Mesothelial cell of epicardium (in vitro differentiated cells): ENCODE measurements at places on chromosomes 16 and 17.

GRCh38 chr17:5784791-5785190, 200.5 kb upstream of the NLRP1 start:
- H3K27ac ChIP-seq, result no peak overlapping the region
- H3K4me1 ChIP-seq, result no peaks in the 10 kb centered on the region
- DNase-seq, result no peak

- H3K4me1 ChIP-seq, result no peaks in the 10 kb centered on the region
- H3K4me3 ChIP-seq, result no peak overlapping the region
- no peak for DNase-seq
- H3K27ac ChIP-seq, result no peak overlapping the region
Measured at GRCh38 chr17:32386844-32387243, 36.9 kb downstream of the ZNF207 start.

DNA sequence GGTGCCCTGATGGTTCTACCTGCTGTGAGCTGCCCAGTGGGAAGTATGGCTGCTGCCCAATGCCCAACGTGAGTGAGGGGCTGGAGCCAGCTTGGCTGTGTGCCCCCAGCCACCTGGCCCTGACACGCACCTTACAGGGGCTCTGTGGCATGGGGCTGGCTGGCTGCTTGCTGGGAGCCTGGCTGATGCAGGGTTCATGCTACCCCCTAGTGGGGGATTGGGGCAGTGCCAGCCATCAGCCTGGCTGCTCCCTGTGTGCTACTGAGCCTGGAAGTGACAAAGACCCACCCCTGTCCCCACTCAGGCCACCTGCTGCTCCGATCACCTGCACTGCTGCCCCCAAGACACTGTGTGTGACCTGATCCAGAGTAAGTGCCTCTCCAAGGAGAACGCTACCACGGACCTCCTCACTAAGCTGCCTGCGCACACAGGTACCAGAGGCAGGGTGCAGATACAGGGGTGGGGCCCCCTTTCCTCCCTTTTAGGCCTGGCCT, 5.7 kb downstream of the GRN start:
- no peaks in the 10 kb centered on the region for H3K27me3 ChIP-seq
- peaks cover 13% of the 10 kb centered on the region for H3K4me1 ChIP-seq

DNA sequence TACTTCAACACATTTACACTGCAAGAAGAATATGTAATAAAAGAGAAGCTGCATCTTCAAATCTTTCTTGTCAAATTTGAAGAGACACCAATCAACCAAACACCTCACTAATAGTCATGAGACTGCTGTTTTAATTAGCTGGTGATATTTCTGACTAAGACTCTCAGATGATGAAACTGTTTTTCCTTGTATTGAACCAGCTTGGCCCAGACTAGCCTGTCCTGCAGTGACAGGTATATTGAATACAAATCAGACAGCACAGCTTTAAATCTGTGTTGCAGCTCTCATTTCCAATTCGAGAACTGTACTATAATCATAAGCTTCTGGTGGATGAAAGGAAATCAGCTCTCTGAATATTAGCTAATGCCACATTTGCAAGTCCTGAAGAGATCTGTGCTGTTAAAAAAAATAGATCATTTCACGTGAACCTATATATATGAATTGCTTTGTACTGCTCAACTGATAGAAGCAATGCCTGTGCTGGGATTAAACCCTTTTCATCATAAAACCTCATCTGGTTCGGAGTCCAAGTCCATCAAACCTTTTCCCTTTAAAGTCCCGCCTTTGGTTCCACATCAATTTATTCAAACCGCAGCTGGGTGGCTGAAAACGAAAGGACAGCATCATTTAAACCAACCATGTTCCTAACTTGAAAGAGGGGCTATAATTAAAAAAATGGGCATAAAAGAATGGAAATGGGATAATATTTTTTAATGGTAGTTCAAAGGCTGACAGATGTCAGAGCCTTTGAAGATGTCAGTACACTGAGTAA, 306.2 kb downstream of the CEP112 start:
- H3K36me3 ChIP-seq, result no peaks in the 10 kb centered on the region
- H3K27me3 ChIP-seq, result no peaks in the 10 kb centered on the region
- H3K4me1 ChIP-seq, result peaks cover 33% of the 10 kb centered on the region
- no peak overlapping the region for H3K4me3 ChIP-seq
- no peak for DNase-seq

DNA sequence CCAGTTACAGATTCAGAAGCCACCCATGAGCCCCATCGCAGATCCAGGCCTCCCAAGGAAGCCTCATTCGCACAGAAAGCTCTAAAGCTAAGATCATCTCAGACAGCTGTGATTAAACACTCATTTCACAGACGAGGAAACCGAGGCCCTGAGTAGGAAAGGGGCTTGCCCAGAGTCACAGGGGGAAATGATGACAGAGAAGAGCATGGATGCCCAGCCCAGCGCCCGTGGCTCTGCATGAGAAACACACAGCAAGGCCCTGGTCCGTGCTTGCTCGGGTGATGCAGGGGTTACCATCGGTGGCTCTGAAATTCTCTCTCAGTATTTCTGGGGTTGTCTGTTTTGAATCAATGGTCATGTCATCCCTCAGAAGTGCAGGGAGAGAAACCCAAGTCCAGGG, 109.6 kb downstream of the C16orf78 start:
- peaks cover 37% of the 10 kb centered on the region for H3K27me3 ChIP-seq
- H3K27ac ChIP-seq, result no peak overlapping the region
- no peaks in the 10 kb centered on the region for H3K36me3 ChIP-seq
- H3K4me3 ChIP-seq, result no peak overlapping the region
- peaks cover 2% of the 10 kb centered on the region for H3K4me1 ChIP-seq
- no peak for DNase-seq

DNA sequence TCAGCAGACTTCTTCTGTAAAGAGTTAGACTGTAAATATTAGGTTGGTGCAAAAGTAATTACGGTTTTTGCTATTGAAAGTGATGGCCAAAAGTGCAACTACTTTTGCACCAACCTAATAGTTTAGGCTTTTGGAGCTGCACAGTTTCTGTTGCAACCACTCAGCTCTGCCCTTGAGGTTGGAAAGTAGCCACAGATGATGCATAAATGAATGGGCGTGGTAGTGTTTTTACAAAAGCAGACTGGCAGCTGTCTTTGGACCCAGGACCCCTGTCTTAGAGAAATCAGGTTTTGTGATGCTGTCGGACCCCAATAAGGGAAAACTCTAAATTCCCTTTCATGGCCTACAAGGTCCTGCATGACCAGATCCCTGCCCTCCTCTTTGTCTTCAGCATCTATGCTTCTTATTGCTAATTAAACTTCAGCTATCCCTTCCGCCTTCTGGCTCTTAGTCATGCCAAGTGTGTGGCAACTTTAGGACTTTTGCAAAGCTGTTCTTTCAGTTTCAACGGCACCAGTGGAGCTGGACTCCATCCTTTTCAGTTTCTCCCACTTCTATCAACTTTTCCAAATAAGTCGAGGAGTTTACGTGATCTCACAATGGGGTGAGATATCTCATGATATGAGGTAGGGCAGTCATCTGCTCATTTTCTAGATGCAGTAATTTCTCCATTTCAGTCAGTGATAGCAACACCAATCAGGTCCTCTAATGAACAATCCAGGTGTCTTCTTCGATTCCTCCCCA, 232.3 kb downstream of the XYLT1 start:
- H3K27ac ChIP-seq, result no peak overlapping the region
- H3K4me1 ChIP-seq, result no peaks in the 10 kb centered on the region
- H3K27me3 ChIP-seq, result peaks cover 2% of the 10 kb centered on the region
- no peak for DNase-seq
- H3K36me3 ChIP-seq, result no peaks in the 10 kb centered on the region

GRCh38 chr17:74775409-74776043, 619 bp downstream of the NAT9 start:
- peak overlapping the region; percentile 94 for H3K27ac ChIP-seq
- peaks cover 7% of the 10 kb centered on the region for H3K36me3 ChIP-seq
- H3K4me1 ChIP-seq, result peaks cover 41% of the 10 kb centered on the region
- peak overlapping the region; percentile 85 for H3K4me3 ChIP-seq
- H3K27me3 ChIP-seq, result no peaks in the 10 kb centered on the region

- peaks cover 16% of the 10 kb centered on the region for H3K36me3 ChIP-seq
- H3K4me3 ChIP-seq, result peak overlapping the region; percentile 93
- peaks cover 22% of the 10 kb centered on the region for H3K4me1 ChIP-seq
- no peak for DNase-seq
- no peaks in the 10 kb centered on the region for H3K27me3 ChIP-seq
- H3K27ac ChIP-seq, result peak overlapping the region; percentile 63
Measured at GRCh38 chr16:30077656-30078055, 1.9 kb downstream of the PPP4C start.

DNA sequence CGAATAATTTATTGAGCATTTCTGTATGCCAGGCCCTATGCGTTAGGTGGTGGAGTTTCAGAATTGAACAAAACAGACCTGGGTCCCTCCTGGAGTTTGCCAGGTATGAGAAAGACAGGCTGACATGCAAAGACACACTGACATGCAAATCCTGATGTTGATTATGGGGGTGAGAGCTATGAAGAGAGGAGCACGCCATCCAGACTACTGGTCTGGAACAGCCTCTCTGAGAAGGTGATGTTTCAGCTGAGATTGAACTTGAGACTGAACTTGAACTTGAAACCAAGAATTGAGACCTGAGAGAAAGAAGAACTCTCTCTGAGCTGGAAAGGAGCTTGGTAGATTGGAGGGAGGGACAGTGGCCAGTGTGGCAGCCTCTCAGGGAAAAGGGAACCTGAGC, 14.2 kb upstream of the CACNG4 start:
- H3K4me1 ChIP-seq, result peaks cover 47% of the 10 kb centered on the region
- no peak for DNase-seq
- peaks cover 3% of the 10 kb centered on the region for H3K36me3 ChIP-seq
- no peak overlapping the region for H3K4me3 ChIP-seq

DNA sequence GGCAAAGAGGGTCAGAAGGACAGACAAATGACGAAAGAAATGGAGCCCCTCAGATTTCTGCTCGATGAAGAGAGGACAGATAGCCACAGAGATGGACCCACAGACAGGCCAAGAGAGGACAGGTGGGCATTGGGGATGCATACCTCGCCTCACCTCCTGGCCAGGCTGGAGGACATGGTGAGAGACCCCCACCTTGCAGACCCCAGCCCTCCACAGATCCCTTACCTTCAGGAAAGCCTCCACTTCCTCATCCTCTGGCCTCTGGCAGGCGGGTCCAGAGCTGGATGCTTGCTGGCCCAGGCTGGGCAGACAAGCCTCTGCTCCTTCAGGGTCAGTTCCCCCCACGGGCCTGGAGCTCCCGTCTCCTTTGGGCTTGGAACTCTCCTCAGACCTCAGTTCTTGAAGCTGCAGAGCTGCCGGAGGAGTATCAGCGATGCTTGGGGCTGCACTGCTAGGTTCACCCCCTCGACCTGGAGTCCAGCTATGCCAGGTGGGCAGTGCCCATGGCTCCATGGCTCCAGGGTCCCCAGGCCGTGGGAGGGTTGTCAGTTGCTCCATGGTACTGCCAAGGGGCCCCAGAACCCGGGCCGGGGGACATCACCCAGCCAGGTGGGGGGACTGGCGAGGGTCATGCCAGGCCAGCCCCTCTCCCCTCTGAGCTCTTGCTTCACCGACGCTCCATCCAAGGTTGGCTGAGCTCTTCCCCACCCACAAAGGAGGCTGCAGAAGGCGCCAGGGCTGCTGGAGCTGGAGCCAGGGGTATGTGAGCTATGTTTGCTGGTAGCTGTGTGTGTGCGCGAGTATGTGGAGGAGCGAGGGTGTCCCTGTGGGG, 1.0 kb downstream of the TSPOAP1 start:
- H3K4me3 ChIP-seq, result no peak overlapping the region
- no peak for DNase-seq
- H3K36me3 ChIP-seq, result no peaks in the 10 kb centered on the region
- H3K27ac ChIP-seq, result no peak overlapping the region

GRCh38 chr17:68843522-68843921, 111.7 kb downstream of the ABCA8 start:
- no peaks in the 10 kb centered on the region for H3K36me3 ChIP-seq
- no peak overlapping the region for H3K27ac ChIP-seq
- DNase-seq, result no peak
- no peaks in the 10 kb centered on the region for H3K4me1 ChIP-seq
- H3K27me3 ChIP-seq, result peaks cover 34% of the 10 kb centered on the region
- no peak overlapping the region for H3K4me3 ChIP-seq

- H3K27ac ChIP-seq, result no peak overlapping the region
- no peaks in the 10 kb centered on the region for H3K4me1 ChIP-seq
- no peak overlapping the region for H3K4me3 ChIP-seq
- no peaks in the 10 kb centered on the region for H3K36me3 ChIP-seq
- no peak for DNase-seq
Measured at GRCh38 chr16:31678649-31679325, 151.1 kb downstream of the AHSP start.
